Glomerular endothelial cell (primary cell): ENCODE measurements at places on chromosomes 6 and 20. TPM values are rescaled to one million over a fixed set of nuclear protein-coding genes. Genes with fewer than 3 reads are reported as not detected.

GRCh38 chr6:133972388-133972787 lies 19.4 kb downstream of the TBPL1 start:
- no peak for DNase-seq

GRCh38 chr6:34390531-34391472 lies 1.7 kb downstream of the NUDT3 start:
- DNase-seq: no peak

GRCh38 chr20:6533761-6534479 lies 233.6 kb upstream of the BMP2 start:
- no peak for DNase-seq

- no peak for DNase-seq
Observed at GRCh38 chr6:154590756-154591155, 80.3 kb upstream of the CNKSR3 start.

DNA sequence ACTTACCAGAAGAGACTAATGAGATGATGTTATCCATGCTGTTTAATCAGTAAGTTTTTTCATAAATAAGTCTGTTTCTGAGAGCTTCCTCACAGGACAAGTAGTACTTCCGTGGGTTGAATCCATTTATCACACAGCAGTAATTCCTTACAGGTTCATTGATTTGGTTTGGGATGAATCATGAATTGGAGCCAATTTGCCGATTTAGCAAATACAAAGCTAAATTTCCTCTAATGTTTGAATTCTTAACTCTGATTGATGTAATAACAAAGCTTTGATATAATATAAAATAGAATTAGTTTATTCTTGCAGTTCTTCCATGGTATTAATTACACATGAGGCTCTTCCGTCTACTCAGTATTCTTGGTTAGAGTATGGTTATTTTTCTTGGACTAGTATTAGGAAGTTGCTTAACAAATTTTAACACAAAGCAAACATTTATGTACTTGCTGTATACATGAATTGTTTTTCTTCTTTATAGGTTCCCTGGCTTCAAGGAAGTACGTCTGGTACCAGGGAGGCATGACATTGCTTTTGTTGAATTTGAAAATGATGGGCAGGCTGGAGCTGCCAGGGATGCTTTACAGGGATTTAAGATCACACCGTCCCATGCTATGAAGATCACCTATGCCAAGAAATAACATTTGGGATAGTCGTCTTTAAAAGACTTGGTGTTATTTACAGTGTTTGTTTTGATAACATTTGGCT lies 7.6 kb upstream of the OTOR start:
- DNase-seq: no peak

DNA sequence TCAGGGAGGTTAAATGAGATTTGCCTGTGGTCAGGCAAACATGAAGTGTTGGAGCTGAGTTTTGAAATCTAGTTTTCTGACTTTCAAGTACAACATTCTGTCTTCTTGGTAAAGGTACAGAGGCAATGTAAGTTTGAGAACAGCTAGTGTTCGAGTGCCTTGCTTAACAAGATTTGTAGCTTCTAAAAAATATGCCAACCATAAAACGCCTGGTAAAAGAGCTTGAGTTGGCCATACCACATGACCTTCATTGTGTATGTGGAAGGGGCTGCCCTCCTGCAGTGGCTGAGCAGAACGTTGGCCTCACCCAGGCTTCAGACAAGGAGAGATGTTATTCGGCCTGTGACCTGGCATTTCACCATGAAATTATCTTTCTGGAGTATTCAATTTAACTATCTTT lies 86.5 kb downstream of the MAP7 start:
- DNase-seq: no peak

DNA sequence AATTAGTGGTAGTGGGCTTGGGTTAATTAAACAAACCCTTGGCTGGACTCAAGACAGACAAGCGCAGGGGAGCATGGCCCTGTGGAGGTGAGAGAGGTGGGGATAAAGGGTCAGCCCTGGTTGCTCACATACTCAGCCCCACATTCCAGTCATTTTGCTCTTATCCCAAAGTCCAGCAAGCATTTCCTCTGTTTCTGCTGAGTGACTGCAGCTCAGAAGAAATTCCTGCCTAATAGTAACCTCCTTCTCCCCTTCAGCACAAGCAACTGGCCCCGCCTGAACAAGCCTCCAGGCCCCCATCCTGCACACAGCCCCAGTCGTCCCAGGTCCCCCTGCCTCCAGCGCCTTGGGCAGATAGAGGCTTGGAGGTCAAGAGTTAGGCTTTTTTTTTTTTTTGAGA lies 3.6 kb upstream of the TFEB start:
- DNase-seq: no peak

GRCh38 chr6:3345836-3346235 lies 87.1 kb downstream of the PSMG4 start:
- no peak for DNase-seq

DNA sequence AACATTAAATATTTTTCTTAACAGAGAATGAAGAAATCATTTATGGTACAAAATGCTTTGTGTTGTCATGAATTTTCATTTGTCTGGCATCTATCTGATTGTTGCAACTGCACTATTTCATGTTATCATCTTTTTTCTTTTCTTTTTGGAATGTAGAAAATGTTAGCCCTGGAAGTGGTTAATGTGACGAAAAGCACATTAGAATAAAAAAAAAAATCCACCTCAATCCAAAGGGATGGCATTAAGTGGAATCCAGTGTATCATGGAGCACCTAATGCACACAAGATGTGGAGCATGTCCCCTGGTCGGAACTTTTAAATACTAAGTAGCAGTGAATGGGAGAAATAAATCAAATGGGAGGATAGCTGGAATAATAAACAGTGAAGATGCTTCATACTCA lies 172.9 kb upstream of the MCHR2 start:
- DNase-seq: no peak

DNA sequence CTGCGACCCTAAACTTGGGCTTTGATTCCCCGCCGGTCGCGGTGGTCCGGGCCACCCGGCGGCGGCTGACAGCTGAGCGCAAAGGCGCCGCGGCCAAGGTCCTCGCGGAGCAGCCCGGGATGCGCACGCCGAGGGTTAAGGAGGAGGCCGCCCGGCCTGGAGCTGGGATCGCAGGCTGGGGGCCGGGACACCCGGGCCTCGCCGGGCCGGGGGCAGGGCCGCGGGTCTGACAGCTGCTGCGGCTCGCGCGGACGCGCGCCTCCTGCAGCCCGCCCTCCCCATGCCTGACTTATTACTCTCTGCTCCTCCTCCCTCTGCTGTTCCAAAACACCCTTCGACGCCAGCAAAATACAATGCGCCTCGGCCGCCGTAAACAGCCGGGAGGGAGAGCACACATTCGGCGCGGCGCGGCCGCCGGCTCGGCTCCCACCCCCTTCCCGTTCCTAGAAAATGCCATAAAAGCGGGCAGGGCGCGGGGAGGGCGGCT lies 746 bp downstream of the BACH2 start:
- DNase-seq: no peak

DNA sequence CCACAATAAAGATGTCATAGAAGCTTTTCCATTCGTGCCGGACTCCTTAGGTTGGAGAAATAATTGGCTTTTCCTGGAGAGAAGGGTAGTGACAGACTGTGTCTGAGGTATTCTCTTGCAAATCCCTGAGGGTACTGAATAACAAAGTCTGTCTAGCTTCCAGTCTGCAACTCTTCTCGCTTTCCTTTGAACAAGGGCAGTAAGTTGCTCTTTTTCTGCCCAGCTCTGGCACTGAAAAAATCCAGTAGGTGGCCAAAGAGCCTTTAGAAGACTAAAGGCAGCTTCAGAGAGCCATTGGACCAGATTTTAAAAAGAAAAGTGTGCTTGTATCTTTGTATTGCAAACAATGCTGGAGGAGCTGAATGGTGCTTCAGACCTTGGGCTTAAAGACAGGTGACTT lies 20.7 kb upstream of the RREB1 start:
- no peak for DNase-seq

DNA sequence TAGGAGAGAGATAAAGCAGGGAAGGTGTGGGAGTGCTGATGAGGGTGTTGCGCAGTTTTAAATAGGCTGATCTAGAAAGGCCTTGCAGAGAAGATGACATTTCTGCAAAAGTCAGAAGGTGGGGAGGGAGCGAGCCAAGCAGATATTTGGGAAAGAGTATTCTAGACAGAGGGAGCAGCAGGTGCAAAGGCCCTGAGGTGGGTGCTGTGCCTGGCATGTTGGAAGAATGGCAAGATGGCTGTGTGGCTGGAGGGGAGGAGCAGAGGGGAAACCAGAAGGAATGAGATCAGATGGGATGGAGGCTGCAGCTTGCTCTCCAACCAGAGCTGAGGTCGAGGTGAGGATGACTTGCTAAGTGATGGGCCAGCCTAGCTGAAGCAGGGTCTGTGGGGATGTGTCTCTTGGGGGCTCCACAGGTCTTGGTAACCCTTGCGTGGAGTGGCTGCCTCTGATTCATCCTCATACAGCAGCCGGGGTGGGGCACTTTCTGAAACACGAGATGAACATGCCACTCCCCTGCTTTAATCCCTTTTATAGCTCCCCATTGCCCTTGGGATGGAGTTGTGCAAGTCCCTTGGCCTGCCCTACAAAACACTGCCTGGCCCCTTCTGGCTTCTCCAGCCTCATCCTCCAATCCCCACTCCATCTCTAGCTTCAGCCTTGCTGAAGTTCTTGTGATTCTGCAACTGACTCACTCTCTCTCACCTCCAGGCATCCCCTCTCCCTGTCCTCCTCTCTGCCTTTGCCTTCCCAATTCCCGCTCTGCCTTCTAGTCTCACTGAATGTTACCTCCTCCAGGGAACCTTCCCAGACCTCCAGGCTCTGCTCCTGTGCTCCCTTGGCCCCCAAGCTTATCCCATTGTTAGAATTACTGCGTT lies 94.1 kb downstream of the CDH22 start:
- no peak for DNase-seq

DNA sequence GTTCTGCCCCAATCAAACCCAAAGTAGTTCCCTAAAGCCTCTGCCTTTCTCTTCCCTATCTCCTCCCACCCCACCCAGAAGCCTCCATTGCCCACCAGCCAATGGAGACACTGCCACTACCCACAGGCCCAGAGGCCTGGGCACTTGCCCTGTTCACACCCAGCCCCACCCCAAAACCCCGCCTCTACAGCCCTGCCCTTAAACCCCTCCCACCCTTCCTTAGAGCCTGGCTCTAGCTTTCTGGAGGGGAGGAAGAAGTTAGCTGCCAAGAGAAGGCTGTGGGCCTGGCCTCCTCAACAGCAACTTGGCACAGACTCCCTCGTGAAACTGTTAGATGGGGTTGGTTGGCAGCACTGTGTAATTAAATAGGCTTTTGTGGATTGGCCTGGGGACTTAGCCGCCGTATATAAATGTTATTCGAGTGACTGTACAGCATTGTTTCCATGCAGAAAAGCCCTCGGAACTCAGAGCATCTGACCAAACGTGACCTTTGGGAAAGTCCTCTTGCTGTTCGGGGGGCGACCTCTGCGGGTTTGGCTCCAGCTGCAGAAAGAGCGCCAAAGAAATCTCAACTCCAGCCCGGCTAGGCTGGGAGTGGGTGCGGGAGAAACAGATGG lies 31.4 kb downstream of the COL11A2 start:
- DNase-seq: no peak

- DNase-seq: peak; percentile 12
Observed at GRCh38 chr6:125267806-125268523, 33.8 kb downstream of the HDDC2 start.

- DNase-seq: no peak
Observed at GRCh38 chr6:106253172-106253571, 72.4 kb downstream of the ATG5 start.

- DNase-seq: no peak
Observed at GRCh38 chr20:31605902-31606803, 1.1 kb downstream of the ID1 start.

DNA sequence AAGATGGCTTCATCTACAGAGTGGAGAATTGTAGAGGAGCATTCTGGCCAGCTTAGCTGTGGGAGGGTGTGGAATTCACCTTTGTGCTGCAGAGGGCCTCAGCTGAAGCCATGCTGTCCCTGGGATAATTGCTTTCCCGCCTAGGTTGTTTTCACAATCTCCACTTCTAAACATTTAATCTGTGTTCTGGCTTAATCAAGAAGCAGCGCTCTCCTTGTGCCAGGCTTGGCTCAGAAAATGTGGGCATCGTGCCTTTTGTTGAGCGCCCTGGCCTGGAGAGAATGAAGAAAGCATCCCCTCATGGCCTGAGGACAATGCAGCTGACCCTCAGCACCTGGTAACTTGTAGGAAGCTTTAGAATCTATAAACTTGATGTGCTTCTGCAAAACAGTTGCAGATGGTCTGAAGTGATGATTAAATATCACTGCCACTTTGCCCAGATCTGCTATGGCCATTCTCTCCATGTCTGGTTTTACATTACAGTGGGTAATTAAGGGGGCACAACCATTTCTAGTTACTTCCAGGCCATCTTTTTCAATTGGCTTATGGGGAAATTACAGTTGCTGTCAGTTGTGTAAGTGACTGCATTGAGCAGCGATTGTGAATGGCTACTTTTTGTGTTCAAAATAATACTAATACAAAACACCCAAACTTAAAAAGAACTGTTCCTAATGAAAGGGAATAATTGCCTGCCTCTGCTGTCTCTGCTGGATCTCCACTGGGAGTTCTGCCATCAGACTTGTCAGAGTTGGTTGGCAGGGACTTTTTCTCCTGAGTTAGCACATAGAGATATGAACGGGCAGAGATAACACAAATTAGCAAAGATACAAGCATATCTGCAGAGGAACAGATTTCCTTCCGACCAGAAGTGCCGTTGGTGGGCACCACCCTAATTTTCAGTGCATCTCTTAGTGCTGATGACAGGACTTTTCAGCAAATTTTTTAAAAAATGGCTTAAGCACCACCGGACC lies 18.4 kb downstream of the CTNNBL1 start:
- DNase-seq: no peak

DNA sequence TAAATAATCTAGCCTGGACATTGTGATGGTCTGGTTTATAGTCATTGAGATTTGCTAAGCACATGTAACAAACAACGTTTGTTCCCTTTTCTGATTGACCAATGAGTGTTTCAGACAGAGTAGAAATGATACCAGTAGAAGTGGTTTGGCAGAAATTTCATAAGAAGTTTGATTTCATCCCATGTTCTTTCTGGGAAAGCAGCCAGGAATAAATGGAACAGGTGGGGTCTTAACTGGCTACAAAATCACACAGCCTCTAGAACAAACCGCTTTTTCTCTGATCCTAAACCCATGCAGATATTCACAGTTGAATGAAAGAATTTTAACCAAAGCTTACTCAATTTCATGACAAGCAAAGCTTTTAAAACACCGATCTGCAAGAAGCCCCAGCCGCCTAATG lies 227.5 kb downstream of the UST start:
- no peak for DNase-seq

The RSPH4A gene
- 0.29 and 0.63 TPM in 2 replicates for total RNA-seq

The SEL1L2 gene
- not detected in 2 replicates for total RNA-seq

The NKX2-4 gene
- total RNA-seq: not detected in 2 replicates

The BMP7 gene
- 3.6 TPM in 1 of 2 replicates, not detected in the other for total RNA-seq

The CDSN gene
- total RNA-seq: not detected in 2 replicates
